ENCODE measurements at places on chromosomes 2 and 18.

DNA sequence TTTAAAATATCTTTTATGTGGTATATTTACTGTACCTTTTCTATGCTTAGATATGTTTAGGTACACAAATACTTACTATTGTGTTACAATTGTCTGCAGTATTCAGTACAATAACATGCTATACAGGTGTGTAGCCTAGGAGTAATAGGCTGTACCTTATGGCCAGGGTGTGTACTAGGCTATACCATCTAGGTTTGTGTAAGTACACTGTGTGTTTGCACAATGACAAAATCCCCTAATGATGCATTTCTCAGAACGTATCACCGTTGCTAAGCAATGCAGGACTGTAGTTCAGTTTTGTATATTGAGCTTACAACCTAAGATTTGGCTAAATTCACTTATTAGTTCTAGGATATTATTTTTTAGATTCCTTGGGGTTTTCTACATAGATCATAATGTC is 332.3 kb upstream of the HS6ST1 start:
- no peak for DNase-seq

- DNase-seq, result no peak
These were observed 25.8 kb downstream of the TOGARAM2 start for GRCh38 chr2:29006980-29007301.

DNA sequence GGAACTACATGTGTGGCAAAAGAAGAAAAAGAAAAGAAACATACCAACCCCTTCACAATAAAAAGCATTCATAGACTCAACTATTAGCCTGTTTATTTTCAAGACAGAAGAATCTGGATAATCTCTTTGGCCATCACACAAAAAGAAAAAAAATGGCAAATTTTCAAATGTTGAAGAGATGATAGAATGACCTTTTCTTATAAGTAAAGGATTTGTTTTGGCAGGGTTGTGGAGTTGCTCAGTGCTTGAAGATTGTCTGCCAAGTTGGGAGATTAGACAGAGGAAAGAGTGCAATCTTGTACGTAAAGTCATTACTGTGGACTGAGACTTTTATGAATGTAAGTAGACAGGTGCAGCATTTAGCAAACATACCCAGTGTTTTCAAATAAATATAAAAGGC is 18.5 kb upstream of the FAM171B start:
- no peak for DNase-seq

- DNase-seq, result peak; percentile 25
These were observed 53.6 kb downstream of the GALNT1 start for GRCh38 chr18:35635170-35635569.

GRCh38 chr2:188588235-188588634 is 296.6 kb downstream of the GULP1 start:
- no peak for DNase-seq

GRCh38 chr18:305003-305501 is 37.2 kb upstream of the THOC1 start:
- no peak for DNase-seq

DNA sequence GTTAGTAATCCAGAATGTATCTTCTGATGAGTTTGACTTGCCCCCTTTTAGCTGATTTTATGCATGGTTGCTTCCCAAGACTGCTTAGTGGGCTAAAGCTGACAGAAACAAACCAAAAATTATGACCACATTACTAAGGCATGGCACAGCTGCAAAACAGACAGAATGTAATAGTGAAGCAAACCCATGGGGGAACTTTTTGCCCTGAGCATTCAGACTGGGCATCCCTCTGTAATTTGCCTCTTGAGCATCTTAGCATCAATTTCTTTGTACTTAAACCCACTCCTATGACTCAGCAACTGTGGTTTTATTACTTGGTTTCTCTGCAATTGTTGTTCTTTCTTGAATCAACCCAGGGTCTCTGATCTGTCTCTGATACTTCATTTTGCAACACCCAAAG is 487.3 kb upstream of the DCC start:
- DNase-seq, result no peak

- DNase-seq, result no peak
These were observed 106.9 kb downstream of the MREG start for GRCh38 chr2:215906458-215906857.

All from AG08396 (cell line).